ENCODE measurements at places on chromosomes 12 and 14.

DNA sequence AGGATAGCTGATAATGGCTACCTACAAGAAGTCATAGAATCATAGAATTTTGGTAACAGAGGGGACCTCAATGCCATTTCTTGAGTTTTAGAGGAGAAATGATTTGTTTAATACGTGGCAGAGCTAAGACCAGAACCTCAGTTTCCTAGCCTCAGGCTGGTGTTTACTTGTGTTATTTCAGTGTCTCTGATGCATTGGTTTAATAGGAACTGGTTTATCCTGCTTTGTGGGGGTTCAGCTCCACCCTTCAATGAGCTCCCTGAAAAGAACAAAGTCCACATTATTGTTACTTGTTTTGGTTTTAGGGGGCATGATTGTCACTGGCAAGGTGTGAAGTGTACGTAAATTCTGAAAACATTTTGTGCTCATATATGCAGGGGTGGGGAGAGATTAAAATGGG is 55.4 kb downstream of the AKAP6 start:
- DNase-seq = no peak

DNA sequence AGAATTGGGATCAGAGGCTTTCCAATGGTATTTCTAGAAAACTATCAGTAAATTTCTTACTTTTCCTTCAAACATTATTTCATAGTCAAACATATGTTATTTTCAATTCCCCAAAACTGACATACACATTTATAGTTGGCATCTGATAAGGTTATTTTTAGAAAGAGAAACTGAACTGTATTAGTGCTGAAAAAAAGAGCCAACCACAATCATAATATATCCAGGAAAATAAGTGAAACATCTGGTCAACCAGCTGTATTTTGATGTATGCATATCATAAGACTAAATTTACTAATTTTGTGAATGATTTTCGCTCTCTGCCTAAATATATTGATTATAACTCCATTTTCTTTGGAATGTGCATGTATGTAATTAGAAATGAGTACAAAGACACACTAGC is 554.2 kb downstream of the FLRT2 start:
- no peak for DNase-seq

DNA sequence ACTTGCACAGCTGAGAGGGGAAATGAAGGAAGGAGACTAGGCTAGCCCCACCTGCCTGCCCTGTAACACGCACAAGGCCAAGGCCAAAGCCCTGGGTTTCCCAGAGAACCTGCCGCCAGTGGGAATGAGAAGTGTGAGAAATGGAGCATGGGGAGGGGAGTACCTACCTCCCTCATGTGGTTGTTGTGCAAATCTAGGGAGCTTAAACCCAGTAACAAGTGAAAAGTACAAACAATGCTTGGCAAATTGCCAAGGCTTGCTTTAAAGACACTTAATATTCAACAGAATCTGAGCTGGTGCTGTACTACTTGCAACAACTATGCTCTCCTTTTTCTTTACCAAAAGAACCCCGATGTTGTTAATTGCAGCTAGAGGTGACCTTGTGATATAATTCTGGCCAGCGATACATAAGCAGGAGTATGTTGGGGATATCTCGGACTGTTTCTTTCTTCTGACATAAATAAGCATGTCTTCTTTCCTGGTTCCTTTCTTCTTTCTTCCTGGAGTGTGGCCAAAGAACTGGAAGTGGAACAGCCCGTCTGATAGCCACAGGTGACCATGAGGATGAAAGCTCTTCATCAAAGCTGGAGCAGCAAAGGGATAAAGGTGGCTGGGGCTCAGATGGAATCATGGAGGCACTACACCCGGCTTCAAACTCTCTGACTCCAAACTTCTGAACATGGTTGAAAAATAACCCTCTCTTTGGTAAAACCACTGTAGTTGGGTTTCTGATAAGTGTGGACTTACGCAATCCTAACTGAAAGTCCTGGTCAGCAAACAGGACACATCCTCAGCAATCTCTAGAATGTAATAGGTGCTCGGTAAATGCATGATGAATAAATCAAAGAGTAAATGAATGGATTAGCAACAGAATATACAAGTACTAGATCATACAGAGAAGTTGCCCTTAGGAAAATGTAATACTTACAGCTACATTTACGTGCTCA is 207.9 kb downstream of the NUAK1 start:
- no peak for DNase-seq

DNA sequence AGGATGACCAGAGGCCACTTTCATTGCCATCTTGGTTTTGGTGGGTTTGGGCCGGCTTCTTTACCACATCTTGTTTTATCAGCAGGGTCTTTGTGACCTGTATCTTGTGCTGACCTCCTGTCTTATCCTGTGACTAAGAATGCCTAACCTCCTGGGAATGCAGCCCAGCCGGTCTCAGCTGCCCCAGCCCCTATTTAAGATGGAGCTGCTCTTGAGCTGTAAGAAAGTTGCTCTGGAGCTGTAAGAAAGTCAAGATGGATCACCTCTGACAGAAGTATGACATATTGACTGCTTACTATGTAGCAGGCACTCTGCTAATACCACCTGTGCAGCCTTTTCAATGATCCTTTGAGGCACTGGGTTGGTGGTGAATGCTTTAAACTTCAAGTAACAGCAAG is 52.1 kb downstream of the RIN3 start:
- DNase-seq = no peak

DNA sequence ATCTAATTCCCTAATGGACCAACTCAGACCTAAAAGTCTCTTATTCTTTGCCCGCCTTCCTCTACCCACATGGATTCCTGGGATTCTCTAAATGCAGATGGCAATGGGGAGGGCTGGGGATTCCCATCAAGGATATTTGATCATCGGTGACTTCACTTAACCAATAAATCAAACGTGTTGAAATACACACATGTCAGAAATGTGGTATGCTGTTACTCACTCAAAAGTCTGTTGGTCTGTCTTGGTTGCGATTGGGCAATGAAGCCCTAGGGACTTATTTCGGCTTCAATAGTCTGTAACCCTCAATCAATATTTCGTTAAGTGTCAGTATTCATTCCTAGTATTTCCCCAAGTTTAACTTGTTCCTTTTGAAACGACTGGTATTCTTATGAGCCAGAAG is 117.2 kb upstream of the DIO3 start:
- no peak for DNase-seq

DNA sequence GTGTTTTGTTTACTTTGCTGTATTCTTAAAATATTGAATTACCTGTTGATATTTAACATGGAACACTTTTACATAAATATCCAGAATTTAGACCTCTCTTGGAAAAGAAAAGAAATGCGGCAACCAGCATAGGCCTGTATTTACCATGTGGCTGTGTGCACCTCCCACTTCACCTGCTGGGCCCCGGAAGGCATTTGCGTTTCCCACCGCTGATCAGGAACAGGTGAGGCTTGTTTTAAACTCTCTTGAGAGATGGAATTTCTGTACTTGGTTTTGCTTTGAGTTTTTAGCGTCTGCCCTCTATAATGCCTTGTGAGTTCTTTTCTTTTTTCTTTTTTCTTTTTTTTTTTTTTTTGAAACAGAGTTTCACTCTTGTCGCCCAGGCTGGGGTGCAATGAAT is 124.2 kb downstream of the GLT1D1 start:
- no peak for DNase-seq

GRCh38 chr14:105144666-105145380 is 23.8 kb downstream of the JAG2 start:
- peak; percentile 63 for DNase-seq

DNA sequence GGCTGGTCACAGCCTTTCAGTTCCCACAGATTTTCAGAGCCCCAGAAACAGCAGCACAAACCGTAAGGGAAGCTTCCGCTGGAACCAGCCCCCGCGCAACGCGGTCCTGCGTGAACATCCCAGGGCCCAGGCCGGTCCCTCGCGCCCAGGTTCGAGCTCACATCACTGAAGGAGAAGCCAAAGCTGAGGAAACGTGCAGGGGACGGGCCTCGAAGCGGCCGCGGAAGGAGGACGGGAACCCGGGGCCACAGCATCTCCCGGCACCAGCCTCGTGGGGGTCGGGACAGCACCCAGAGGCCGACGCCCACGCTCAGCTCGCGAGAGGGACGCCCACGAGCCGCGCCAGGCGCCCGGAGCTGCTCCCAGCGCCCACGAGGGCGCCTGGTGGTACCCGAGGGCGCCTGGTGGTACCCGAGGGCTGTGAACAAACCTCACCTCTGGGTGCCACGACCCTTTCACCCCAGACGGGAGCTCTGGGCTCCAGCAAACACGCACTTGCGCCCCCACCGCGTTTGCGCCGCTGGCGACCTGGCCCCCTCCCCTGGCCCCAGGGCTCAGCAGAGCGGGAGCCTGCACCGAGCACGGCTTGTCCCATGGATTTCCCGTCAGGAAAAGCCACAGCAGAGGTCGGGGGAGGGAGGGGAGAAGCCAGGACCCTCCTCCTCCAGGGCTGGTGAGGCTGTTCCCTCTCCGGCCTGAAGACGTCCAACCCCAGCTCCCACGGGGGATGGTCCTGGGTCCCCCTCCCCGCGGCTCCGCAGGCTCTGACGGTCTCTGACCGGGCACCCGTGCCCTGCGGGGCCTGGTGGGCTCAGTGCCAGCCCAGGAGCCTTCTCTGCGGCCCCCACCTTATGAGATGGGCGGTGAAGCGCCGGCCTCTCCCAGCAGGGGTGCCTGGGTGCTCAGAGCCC is 6.9 kb downstream of the LRCOL1 start:
- no peak for DNase-seq

DNA sequence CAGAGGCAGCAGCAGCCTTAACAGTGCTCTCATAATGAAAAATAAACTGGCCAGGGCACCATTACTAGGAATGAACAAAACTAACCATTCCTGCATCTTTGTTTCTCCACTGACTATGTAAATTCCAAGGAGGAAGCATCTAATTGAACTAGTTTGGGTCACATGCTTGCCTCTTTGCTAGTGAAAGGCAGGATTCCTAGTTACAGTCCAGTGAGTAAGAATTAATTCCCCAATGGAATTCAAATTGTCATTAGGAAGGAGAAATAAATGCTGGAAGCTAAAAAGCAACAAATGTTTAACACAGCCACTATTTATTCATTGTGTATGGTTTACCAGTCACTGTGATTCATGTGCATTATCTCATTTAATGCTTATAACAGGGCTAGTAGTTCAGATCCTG is 316.0 kb downstream of the CCDC91 start:
- no peak for DNase-seq
